Activated CD4-positive, alpha-beta T cell treated with anti-CD3 and anti-CD28 coated beads, Interleukin-2, amount 50 U/mL, for 1 hour (primary cell): ENCODE measurements at places on chromosomes 16 and 17.

- DNase-seq = no peak
Measured at GRCh38 chr16:78780808-78781207, 681.4 kb downstream of the WWOX start.

- peak; percentile 65 for DNase-seq
Measured at GRCh38 chr17:43994272-43995149, 9.9 kb upstream of the NAGS start.

- no peak for DNase-seq
Measured at GRCh38 chr17:56543280-56543679, 50.2 kb upstream of the NOG start.

- DNase-seq = no peak
Measured at GRCh38 chr16:81170824-81171223, 67.7 kb upstream of the BCO1 start.

DNA sequence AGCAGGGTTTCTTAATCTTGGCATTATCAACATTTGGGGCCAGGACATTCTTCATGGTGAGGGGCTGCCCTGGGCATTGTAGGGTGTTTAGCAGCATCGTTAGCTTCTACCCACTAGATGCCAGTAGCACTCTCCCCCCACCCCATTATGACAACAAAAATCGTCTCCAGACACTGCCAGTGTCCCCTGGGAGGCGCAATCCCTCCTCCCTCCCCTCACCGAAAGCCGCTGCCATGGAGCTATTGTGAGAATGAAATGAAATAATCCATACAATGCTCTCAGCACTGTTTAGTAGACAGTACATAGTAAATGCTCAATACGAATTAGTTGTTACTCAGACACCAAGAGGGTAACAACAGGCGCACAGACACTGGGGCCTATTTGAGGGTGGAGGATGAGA lies 502.9 kb downstream of the NPIPA7 start:
- no peak for DNase-seq

GRCh38 chr16:85425074-85425662 lies 188.0 kb upstream of the GSE1 start:
- no peak for DNase-seq

DNA sequence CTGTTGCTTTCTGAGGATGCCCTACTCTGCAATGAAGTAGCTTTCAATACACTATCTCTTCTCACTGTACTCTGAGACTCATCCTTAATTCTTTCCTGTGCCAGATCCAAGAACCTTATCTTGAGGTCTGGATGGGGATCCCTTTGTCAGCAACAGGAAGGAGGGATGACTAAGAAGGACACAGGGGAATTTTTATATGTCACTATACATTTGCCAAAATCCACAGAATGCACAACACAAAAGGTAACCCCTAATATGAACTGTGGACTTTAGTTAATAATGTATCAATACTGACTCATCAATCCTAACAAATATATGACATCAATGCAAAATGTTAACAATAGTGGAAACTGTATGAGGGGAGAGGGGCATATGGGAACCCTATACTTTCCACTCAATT lies 4.7 kb upstream of the RBBP6 start:
- no peak for DNase-seq
